ENCODE measurements at places on chromosomes 16 and 17.

GRCh38 chr16:67910158-67910557, 17.1 kb downstream of the PSKH1 start:
- DNase-seq = no peak

- DNase-seq = peak; percentile 33
Observed at GRCh38 chr17:62916684-62917571, 49.1 kb upstream of the TANC2 start.

GRCh38 chr16:29700253-29700987, 21.4 kb downstream of the QPRT start:
- peak; percentile 78 for DNase-seq

DNA sequence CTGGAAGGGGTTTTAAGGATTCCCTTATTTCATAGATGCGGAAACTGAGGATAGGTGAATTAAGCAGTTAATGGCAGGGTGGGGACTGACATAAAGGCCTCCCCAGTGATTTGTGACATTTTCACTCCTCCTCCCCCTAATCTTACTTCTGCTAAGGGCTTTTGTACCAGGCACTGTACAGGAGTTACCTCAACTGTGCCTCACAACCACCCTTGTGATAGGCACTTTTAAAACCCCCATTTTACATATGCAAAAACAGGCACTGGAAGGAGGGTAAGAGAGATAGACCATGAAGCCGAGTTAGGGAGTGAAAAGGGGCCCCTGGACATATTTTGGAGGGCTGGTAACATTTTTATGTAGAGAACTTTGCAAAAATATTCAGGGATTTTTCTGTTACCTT, 862 bp upstream of the GDE1 start:
- no peak for DNase-seq

DNA sequence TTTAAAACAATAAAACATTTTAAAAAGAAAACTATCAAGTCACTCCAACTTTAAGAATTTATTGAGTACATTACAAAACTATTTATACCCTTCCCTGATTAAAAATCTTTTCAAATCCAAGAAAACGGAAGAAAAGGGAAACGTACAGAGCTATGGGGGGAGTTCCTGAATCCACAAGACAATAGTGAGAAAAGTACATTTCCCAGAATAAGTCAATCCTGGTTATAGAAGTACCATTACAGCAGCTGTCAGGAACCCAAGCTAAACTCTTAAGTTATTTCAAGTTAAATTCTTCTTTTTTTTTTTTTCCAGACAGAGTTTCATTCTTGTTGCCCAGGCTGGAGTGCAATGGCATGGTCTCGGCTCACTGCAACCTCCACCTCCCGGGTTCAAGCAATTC, 45.7 kb downstream of the SPOP start:
- no peak for DNase-seq

GRCh38 chr16:820748-821147, 20.2 kb upstream of the GNG13 start:
- DNase-seq = no peak

- no peak for DNase-seq
Observed at GRCh38 chr17:8048736-8049135, 9.9 kb downstream of the ALOX15B start.

DNA sequence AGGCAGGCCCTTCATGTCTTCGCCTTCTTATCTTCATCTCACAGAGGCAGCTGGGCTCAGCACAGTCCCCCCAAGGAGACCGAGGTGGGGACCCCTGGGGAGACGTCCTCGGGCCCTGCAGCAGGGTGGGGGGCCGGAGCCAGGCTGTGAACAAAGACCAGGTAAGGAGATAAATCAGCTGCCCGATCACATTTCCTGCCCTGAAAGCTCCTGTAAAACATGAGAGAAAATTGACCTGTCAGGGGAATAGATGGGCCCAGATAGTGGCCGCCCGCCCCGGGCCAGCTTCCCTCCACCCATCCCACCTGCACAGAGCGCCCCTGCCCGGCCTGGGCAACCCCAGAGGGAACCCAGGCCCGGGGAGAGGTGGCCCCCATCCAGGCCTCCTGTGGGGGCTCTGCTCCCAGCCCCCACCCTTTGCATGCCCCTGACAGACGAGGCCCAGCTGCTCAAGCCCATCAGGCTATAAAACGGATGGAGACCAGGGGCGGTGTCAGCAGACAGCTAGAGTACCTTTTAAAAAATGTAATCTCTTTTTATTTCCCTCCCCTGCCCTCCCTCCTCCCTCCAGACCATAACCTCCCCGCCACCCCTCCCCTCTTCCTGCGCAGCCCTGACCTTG, 18.8 kb upstream of the SLC38A10 start:
- no peak for DNase-seq

GRCh38 chr17:17653343-17653742, 27.9 kb upstream of the RAI1 start:
- no peak for DNase-seq

DNA sequence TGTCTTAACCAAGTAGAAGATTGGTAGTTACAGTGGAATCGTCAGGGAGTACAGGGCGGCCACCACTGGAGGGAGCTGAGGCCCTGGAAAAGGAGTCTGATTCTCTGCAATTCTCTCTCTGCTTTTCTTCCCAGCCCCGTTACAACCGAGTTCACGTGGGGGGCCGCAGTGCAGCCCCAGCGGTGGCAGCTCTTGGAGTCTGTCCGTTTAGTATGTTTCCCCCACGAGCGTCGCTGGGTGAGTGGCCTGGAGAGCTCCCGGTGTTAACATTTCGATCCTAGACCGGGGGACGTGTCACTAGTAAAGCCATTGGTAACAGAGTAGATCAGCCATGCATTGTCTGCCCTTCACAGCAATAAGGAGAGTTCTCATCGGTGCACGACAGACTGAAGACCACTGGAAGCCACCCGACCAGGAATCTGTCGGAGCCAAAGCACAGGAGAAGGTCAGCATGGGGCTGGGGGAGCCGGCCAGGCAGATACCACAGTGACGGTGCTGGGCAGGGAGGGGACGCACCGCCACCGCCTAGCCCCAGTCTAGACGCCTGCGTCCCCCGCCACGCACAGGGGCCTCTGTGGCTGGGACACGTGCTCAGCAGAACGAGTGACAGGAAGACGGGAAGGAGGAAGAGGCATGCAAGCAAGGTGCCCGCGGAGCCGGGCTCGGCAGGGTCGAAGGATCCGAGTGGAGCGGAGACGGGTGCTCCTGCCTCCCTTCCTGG, 15.7 kb downstream of the SLC16A3 start:
- no peak for DNase-seq
